Activated CD4-positive, alpha-beta T cell treated with anti-CD3 and anti-CD28 coated beads, Interleukin-2, amount 10 ng/mL, durations not matched to agents 7 days and 5 days (primary cell): ENCODE measurements at places on chromosomes 7 and 10. TPM values are rescaled to one million over a fixed set of nuclear protein-coding genes. Genes with fewer than 3 reads are reported as not detected.

- DNase-seq = no peak
Measured at GRCh38 chr7:123972045-123972444, 47.0 kb downstream of the SPAM1 start.

NPY gene
- not detected for total RNA-seq

DNA sequence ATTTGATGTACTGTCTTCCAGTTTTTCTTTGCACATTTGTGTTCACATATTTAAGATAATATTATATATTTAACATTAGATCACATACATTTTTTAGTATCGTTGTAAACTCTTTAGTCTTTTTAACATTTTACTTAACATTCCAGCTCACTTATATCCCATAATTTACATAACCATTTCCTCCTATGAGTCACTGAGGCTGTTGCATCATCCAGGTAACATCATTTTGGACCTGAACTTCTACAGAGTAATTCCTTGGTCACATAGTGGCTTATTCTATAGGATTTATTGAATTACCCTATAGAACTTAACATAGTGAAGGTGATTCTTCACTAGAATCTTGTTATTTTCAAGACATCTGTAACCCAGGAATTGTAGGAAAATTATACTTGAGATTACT, 194.4 kb downstream of the POU6F2 start:
- no peak for DNase-seq

GRCh38 chr10:61663466-61663865, 737 bp downstream of the CABCOCO1 start:
- no peak for DNase-seq

CH25H gene
- total RNA-seq = not detected
